Kasumi-1 (cell line): ENCODE measurements at places on chromosomes 4 and X.
A peak's percentile ranks its signal among the peaks of the same experiment; 100 is the strongest.

- no peak for DNase-seq
These were observed 238.3 kb downstream of the KCNIP4 start for GRCh38 chr4:21710179-21710835.

- no peak for DNase-seq
These were observed 3.8 kb downstream of the ANTXR2 start for GRCh38 chr4:80069108-80069836.

DNA sequence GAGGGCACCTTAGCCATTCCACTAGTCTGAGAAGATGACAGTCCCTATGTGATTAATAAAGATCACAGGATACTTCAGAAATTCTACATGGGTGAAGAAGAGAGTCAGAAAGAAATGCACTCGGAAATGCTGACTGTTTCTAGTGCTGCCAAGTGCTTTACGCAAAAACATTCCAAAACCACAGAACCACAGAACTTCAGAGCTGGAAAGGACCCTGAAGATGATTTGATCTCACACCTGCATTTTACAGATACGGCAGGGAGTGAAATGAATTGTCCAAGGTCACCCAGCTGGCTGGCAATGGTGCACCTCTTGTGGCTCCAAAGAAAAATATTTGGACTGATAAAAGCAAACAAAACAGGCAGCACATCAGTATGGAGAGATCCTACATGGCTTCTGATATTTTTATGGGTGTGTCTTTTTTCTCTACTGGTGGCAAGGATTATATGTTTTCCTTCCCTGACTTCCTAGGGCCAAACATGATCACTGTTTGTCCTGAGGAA is 115.9 kb downstream of the MAML3 start:
- no peak for DNase-seq

GRCh38 chr4:141849367-141849766 is 213.0 kb downstream of the IL15 start:
- no peak for DNase-seq

- DNase-seq: no peak
These were observed 68.9 kb downstream of the MAOB start for GRCh38 chrX:43813319-43813718.

DNA sequence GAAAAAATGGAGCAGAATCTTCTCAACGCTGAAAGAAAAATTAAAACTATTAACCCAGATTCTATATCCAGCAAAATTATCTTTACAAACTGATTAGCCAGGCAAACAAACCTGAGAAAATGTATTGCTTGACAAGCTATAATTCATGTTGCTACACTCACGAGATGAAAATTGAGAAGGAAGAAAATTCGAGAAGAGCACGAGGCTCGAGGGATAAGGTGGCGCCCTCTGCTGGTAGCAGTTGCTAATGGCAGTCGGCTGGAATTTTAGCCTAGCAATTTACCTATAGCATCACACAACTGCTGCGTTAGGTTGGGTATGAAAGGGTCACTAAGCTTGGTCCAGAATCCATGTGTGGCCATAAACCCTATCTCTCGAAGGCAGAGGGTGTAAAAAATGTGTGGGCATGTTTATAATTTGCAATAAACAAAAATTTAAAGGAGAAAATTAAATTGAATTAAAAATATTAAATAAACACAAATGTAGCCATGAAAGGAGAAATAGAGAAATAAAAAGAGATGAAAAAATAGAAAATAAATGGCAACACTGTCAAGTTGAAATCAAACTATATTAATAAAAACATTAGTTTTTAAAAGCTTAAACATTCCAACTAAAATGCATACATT is 126.6 kb downstream of the PPP4R3C start:
- DNase-seq: peak; percentile 33

- no peak for DNase-seq
These were observed 2726.8 kb downstream of the PCDH7 start for GRCh38 chr4:33446953-33447352.

DNA sequence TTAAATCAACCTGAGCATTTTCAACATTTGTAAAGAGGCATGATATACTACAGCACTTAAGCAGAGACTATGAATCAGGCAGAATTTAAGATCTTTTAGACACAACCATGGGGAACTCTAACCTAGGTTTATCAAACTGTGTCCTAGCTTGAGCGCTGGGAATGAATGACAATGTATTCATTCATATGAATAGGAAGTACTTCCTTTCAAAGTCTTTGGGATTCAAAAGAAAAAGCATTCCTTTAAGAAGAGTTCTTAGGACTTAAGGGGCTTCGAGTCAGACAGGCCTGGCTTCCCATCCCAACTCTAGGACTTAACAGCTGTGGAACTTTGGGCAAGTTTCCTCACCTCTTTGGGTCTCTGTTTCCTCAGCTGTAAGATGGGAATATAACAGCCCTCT is 104.6 kb downstream of the ANAPC4 start:
- no peak for DNase-seq

DNA sequence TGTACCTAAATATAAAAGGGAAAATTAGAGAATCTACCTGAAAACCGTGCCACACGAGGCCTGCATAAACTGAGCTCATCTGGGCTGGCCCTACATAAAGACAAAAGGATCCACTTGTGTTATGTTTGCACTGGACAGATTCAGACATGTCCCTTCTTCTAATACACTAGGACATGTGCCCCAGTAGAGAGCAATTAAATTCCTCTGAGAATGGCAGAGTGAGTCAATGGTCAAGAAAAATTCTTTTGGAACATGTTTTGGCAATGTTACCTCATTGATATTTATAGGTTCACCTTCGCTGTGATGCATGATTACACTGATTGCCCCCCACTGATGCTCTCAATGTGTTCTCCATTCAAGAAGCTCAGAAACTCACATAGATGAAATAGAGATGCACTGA is 95.2 kb downstream of the MANBA start:
- no peak for DNase-seq

DNA sequence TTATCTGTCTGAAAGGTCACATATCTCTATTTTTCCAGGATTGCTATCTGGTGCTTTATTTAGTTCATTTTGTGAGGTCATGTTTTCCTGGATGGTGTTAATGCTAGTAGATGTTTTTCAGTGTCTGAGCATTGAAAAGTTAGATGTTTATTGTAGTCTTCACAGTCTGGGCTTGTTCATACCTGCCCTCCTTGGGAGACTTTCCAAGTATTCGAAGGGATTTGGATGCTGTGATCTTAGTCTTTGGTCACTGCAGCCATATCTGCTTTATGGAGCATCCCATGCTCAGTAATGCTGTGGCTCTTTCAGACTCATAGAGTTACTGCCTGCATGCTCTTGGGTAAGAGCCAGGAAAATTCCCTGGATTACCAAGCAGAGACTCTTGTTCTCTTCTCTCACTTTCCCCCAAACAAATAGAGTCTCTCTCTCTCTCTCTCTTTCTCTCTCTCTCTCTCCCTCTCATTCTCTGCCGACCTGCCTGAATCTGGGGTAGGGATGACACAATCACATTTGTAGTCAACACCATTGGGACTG is 130.0 kb downstream of the AR start:
- no peak for DNase-seq

DNA sequence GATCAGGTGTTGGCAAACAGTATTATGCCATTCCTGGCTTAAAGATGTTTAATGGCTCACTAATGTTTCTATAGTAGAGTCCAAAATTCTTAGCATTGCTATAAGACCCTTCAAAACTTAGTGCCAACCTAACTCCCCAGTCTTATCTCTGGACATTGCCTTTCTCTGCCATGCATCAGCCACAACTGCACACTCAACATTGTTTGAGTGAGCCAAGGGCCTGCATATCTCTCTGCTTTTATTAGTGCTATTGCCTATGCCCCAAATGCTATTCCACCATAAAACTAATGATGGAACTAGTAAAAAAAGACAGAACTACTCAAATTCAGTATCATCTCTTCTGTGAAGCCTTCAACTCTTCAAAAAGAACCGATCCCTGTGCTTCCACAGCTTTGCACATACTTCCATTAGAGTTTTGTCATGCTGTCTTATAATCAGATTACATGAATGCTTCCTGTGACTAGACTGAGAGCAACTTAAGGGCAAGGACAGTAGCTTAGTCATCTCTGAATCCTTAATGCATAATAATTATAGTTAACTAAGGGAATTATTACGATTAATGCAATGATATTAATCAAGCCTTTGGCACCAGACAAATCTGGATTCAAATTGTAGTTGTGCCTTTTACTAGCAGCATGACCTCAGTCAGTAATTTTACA is 53.7 kb downstream of the CHM start:
- no peak for DNase-seq

- DNase-seq: no peak
These were observed 23.4 kb downstream of the CYTL1 start for GRCh38 chr4:4995908-4996265.

- no peak for DNase-seq
These were observed 255.2 kb downstream of the COX7B2 start for GRCh38 chr4:46653842-46654241.

GRCh38 chr4:68447201-68447600 is at the start of gene TMPRSS11E:
TMPRSS11E (plus strand) TSS chr4:68447463; CDS start chr4:68447513, 50 bp downstream.
- DNase-seq: no peak

GRCh38 chrX:37378404-37378803 is 29.2 kb downstream of the PRRG1 start:
- DNase-seq: no peak

DNA sequence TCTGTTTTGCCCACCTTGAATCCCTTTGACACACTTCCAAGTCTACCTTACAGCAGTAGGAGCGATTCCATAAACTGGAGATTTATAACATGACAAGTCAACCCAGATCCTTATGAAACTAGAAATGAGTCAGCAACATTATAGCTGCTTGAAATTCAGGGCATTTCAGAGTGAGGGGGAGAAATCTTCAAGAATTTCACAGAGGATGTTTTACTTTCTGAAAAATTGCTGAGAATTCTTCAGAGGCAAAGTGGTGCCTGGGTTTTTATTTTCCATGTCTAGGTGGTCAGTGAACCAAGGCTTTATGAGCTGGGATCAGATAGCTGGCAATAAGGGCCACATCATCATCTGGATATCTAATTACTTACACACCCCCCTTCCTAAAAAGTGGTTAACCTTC is 119.8 kb downstream of the PPARGC1A start:
- no peak for DNase-seq

DNA sequence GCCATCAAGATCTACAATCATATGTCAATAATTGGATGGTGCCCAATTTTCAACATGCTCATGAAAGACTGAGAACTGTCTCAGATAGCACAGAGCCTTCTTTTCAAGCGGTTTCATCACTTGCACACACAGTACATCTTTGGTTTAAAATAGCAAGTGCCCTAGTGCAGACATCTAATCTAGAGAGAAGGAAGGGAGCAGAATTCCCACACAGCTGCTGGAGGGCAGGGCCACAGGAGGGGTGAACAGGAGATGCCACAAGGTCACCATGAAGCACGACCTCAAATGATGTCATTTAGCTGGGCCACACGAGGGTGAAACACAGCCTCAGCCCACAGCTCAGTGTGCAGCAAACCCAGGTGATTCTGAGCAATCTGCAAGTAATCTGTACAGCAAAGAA is 24.3 kb downstream of the LEF1 start:
- no peak for DNase-seq

DNA sequence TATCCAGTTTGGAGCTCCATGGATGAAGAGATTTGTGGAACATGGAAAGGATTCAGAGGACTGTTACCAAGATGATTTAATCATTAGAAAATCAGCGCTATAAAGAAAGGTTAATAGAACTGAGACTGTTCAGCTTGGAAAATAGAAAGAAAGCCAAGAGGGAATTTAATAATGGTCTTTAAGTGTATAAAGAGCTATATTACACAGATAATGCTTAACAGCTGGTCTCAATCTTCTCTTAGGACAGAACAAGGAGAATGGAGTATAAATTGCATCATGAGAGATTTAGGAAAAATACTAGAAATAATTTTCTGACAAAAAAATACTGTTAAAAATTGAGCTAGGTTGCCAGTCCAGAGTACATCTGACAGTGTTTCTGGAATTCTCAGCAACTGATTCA is 91.3 kb upstream of the MAGEC2 start:
- DNase-seq: no peak

DNA sequence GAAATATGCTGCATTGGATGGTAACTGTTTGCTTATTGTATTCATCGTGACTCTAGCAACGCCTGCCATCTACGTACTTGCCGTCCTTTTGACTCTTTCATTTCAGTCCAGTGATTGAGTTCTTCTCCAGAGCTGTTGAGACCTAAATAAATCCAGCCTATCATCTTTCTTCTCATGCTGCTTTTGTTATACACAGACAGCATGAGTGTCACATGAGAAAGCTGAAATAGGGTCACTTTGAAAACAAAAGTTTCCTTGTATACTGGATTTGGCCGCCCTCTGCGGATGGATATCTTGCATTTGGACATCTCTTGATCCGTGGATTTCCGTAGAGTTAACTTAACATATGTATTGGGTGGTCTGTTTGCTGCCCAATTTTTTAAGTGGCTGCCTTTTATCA is 67.2 kb downstream of the TMPRSS11F start:
- no peak for DNase-seq

DNA sequence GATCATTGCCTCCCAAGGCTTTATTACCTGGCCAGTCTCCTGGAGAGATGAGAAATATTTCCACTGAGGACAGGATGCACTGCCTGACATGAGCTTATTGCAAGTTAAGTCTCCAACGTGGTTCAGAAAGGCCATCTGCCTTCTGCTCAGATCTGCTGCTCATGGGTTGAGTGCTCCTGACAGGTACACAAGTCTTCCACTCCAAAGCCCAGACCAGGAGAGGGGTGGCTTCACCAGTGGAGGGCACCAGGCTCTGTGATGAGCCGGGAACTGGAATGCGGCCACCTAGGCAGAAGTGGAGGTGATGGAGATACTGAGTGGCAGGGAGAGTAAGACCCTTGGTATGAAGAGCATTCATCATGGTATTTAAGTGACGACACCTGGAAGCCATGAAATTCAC is 79.5 kb upstream of the IRF2 start:
- DNase-seq: no peak

- DNase-seq: no peak
These were observed 10.2 kb upstream of the CASK start for GRCh38 chrX:41933546-41933945.

DNA sequence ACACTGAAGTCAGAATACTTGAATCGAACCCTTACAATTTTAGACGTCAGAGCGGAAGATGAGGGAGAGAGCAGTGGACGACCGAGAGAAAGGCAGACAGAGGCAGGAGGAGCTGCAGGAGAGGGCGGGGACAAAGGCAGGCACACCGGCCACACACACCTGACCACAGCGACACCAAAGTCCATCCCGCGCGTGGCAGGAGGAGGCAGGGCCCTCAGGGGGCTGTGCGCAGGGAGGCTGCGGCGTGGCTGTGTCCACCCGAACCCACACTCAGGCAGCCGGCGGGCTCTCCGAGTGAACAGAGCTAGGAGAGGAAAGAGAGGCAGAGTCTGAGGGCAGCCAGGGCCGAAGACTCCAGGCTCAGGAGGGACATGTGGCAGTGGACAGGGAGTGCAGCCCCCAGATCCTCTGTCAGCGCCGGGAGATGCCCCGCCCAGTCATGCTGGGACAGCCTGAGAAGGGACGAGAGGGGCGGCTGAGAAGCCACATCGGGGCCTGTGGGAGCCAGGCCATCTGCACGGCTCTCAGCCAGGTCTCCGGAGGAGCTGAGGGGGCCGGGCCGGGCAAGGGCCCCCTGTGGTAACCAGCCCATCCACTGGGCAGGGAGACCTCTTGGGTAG is 20.1 kb downstream of the GAK start:
- no peak for DNase-seq
